ENCODE measurements at places on chromosomes 2 and 18.
A peak's percentile ranks its signal among the peaks of the same experiment; 100 is the strongest.

DNA sequence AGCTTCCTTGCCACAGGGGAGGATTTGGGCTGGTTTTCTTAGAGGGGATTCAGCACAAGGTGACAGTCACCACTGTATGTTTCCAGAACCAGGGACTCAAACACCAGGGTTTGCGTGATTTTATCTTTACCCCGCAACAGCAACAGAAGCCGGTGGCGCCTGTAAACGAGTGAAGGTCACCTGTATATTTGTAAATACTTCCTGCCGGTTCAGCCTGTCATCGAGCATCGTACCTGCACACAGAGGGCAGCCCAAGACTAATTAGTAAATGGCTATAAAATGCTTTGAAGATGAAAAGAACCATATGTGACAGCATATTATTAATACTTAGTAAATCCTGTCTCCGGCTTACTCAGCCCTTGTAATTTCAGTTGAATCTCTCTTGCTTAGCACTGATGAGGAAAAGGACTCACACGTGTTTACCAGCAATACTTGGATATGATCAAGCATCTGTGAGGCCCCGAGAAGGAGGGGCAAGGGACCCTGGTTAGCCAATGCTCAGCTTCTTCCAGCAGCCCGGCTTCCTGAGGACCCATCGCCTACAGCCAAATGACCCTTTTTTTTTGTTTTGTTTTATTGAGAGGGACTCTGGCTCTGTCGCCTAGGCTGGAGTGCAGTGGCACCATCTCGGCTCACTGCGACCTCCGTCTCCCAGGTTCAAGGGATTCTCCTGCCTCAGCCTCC is 51.3 kb upstream of the FOSL2 start:
- DNase-seq = no peak

DNA sequence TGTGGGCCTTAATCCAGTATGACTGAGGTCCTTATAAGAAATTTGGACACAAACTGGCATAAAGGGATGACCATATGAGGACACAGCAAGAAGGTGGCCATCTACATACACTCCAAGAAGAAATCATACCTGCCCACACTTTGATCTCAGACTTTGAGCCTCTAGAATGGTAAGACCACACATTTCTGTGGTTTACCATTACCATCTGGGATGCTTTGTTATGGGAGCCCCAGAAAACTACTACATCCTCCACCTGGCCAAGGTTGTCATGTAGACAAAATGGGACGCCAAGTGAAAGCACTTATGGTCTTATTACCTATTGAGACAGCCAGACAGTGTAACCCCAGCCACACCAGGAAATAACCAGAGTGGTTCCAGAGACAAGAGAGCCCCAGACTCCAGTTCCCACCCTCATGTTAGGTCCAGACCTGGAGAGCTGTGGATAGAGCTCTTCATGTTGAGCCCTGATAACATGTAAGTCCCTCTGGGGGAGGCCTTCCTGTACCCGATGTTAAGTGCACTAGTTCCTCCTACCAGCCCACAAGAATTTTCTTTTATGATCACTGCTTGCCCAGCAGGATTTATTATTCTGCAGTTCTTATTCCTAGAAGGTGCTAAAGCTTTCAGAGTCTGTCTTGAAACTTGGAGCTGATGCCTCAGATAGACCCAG is 4.6 kb upstream of the ADD2 start:
- DNase-seq = no peak

DNA sequence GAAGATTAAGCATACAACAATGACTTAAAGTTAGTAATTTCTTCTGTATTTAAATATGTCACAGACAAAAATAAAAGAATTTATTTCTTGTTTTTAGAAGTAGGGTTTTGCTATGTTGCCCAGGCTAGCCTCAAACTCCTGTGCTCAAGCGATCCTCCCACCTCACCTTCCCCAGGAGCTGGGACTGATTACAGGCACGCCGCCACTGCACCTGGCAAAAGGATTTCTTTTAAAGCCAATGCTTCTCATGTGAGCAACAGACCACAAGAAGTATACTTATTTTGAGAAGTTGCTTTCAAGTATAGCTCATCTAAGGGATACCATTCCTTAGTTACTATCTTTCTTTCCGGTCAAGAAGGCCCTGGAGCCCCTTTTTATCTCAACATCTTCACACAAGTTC is 57.2 kb upstream of the BBS5 start:
- DNase-seq = no peak

GRCh38 chr2:36569267-36569856 is 28.6 kb downstream of the FEZ2 start:
- no peak for DNase-seq

DNA sequence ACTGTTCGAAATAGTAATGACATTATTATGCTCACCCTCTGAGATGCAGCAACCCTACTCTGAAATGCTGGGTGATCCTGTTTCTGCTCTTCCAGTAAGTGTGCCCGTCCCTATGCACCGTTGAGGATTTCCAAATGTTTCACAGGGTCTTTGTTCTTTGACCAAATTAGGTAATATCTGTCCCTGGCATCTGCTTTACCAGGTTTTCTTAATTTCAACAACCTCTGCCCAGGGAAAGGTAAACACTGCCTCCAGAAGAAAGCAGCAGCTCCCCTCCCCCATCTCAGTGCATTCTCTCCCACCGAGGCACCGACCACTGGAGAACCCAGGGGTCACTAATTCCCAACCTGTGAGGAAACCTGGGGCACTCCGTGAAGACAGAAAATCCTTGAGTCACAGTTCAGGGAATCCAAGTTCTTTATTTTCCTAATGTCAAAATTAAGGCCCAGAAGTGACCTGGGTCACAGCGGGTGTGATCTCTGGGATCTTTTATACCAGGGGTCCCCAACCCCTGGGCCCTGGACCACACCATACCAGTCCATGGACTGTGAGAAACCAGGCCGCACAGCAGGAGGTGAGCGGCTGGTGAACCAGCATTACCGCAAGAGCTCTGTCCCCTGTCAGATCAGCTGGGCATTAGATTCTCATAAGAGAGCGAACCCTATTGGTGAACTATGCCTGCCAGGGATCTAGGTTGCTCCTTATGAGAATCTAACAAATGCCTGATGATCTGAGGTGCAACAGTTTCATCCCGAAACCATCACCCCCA is 1.2 kb upstream of the GRB14 start:
- DNase-seq = no peak

GRCh38 chr2:69945441-69945840 is 16.0 kb downstream of the ASPRV1 start:
- DNase-seq = no peak

GRCh38 chr2:165440367-165440766 is 29.1 kb upstream of the CSRNP3 start:
- DNase-seq = no peak

- DNase-seq = no peak
Measured at GRCh38 chr18:28112056-28112470, 64.9 kb downstream of the CDH2 start.

DNA sequence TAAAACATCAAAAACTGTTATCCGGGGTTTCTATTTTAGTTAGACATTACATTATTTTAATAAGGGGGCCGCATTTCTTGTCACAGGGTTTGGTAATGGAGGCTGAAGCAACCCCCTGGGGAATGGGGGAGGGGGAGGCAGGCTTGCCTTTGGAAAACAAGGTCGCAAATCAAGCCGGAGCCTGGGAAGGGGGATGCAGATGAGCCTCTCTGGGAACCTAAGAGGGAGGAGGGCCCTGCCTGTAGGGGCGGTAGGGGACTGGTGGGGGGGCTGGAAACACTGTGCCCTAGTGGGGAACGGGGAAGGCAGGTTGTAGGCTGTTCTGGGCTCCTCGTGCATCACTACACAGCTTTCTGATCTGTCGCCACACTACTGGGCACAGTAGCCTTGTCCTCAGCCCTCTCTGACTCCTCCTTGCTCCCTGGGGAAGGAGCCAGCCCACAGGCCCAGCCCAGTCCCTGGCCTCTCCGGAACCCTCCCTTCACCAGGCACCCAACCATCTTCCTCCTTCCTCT is 170.2 kb upstream of the SMAD2 start:
- DNase-seq = no peak

GRCh38 chr2:238729261-238729935 is 118.5 kb upstream of the TWIST2 start:
- DNase-seq = no peak

DNA sequence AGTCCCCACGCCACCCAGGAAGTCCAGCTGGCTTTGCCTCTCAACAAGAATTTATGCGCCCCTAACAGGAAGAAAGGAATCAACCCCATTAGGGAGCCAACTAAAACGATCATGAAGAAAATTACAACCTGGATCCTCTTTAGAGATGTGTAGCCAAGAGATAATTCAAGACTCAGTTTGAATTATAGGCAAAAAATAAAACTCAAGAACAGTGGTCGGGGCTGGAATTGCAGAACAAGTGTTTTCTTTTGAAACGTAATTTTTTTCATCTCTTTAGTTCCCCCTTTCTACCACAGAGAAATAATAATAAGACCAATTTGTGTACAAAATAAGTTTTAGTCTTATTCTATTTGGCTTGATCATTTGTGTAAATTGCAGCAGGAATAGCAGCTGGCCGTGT is 22.4 kb downstream of the PDCD1 start:
- DNase-seq = no peak

DNA sequence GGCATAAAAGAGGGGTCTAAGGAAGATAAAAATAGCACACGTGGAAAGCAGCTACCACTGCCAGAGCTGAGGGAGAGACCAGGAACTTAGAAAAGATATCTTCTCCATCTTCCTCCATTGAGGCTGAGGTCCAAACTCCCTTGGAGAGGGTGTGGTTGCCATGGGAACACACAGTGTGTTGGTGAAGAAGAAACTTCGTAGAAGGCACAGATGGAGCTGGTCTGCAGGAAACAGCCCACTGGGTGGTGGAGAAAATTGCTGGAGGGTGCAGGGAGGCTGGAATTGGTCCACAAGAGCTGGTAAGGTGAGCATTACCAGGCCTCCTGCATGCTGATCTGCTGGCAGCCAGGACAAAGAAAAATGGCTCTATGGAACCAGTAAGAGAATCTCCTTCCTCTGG is 191.0 kb downstream of the HRH4 start:
- no peak for DNase-seq

DNA sequence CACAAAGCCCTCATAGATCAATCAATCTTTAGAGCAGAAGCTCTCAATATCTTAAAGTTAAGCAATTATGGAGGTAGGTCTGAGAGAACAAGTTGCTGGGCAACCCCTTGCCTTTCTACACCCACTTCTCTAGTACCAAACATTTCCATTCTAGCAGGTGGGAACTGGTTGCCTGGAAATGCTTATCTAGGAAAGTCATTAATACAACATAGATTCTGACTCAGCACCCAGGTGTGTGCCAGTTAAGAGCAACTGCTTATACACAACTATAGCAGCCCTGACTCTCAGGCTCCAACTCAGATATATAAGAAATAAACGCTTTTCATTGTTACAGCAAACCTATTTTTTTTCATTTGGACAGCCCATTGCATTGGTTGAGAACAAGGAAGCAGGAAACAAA is 237.7 kb downstream of the IRS1 start:
- DNase-seq = no peak

DNA sequence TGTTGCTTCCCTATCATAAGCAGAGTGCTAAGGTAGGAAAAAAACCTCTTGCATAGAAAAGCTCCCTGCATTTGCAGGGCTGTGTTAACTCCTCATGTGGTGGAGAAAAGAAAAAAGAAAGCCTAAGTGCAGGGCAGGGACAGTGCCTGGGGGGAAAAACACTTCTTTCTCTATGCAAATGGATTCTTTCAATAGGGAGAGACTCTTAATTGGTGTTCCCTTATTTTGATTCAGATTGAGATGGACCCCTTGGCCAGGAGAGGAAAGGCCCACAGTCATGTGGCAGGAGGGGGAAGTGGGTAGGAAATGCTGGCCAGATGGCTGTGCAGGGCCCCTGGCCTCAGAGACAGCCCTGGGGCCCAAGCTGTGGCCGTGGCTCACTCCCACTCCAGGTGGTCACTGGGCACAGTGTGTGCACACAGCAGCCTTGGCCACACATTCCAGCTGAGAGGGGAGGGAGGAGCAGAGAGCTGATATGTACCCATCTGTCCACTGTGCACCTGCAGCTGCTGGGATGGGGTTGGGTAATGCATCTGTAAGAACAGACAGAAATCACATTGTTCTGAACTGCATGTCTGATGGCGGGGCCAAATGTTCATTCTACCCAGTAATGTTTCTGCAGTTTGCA is 410.4 kb downstream of the DSC3 start:
- no peak for DNase-seq

GRCh38 chr18:848062-848861 is 36.2 kb upstream of the YES1 start:
- DNase-seq = no peak

GRCh38 chr2:219109471-219109870 is 48.8 kb upstream of the IHH start:
- DNase-seq = peak; percentile 13

DNA sequence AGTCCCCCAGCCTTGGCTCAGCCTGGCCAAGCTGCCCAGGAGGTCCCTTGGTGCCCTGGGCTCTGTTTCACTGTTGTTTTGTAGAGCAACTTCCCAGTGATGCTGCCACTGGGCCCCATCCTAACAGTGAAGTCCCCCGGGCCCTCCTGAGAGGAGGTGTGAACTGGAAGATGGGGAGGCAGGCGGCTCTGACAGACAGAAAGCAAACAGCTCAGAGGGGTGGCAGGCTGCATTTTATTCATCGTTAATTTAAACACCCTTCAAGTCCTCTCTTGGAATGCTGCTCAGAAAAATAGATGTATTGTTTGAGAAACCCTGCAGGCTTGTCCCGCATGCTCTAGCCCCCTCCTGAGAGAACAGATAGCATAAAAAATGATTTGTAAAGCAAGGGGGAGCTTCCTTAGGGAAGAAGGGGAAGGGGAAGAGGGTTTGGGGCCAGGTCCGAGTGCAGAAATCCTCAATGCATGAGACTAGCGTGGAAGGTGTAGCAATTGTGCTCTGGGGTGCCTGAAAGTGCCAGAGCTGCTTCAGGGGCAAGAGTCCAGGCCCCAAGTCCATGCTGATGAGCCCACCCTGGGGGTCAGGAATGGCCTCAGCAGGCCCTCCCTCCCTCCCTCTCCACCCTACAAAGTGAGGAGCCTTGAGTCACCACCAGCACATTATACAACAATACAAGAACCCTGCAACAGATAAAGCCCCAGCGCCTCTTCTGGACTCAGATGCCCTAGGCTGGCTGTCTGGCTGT is 113.6 kb downstream of the MSH2 start:
- no peak for DNase-seq

- no peak for DNase-seq
Measured at GRCh38 chr18:13039806-13040205, 48.6 kb downstream of the CEP192 start.

- DNase-seq = no peak
Measured at GRCh38 chr2:113791697-113792590, 35.5 kb upstream of the SLC35F5 start.

DNA sequence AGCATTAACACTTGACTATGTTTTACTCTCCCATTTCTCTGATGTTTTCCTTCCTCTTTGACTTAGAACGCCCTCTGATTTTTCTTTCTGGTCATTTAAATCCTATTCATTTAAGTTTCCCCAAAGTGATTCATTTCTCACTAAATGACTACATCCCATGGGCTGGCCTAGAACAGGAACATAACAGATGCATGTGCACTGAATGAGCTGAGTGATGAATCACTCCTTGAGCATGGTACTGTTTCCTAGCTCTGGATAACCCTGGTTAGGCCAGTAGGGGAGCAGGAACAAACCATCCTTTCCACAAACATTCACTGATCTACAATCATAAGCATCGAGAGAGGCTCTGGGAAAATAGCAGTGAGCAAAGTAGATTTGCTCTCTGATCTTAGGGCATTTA is 221.9 kb upstream of the SETBP1 start:
- DNase-seq = no peak
